Epithelial cell of proximal tubule (primary cell): ENCODE measurements at places on chromosomes 12 and 14.

DNA sequence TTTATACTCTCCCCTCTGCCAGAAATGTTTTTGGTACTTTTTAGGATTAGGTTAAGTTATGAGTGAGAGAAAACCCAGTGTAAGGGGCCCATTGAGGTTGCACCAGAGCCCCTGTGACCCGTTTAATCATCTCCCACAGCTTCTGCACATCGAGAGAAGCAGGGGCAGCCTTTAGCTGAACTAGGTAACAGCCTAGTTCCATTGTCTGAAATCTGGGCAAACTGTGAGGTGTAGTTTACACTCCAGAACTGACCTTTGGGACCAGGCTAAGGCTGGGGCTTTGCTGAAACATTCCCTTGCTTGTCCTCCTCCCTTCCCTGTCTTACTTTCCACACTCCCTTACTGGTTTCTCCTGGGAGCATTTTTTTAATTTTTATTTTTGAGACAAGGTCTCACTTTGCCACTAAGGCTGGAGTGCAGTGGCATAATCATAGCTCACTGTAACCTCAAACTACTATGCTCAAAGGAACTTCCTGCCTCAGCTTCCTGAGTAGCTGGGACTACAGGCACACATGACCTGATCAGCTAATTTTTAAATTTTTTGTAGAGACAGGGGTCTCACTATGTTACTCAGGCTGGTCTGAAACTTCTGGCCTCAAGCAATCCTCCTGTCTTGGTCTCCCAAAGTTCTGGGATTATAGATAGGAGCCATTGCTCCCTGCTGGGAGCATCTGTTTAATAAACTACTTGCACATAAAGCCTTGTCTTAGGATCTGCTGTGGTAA lies 25.9 kb upstream of the DHRS2 start:
- DNase-seq, result no peak

DNA sequence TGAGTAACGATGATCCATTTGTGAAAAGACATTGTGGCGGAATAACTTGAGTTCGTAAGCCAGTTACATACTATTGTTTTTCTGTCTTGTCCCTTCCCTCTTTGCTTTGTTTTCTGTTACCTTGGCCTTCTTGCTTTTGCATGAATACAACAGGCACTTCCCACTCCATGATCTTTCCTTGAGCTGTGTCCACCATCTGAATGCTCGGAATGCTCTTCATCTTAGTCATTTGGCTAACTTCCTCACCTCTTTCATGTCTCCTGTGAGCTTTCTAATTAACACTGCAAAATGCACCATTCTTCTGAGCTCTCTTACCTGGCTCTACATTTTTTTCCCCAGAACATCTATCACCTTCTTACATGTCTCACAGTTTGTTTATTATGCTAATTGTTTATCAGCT lies 10.0 kb downstream of the KNTC1 start:
- no peak for DNase-seq

GRCh38 chr14:64915797-64916196 lies 1.5 kb downstream of the CHURC1 start:
- DNase-seq, result no peak

DNA sequence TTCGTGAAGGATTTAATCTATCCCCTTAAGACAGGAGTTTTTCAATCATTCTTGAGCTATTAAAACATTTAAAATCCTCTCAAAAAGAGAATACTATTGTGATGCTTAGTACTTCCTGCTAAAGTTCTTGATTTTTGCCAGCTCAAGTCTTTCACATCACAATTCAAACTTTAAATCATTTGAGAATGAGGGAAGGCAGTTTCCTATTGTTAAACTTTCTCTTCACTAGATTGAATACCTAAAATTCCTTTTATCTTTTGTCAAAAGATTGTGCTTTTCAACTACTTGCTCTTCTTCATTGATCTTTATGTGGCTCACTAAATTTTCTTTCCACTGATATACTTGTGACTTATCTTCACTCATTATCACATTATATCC lies 44.1 kb downstream of the ABCD2 start:
- DNase-seq, result no peak

- no peak for DNase-seq
Observed at GRCh38 chr12:19140381-19141236, 11.1 kb downstream of the PLEKHA5 start.

DNA sequence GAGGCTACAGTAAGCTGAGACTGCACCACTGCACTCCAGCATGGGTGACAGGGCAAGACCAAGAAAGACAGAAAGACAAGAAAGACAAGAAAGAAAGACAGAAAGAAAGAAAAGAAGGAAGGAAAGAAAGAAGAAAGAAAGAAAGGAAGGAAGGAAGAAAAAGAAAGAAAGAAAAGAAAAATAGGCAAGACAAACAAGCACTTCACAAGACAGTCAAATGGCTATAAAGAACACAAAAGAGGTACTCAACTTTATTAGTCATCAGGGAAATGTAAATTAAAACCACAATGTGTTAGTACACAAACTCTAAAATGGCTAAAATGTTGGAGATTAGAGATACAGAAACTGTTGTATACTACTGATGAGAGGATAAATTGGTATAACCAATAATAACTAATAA lies 6.6 kb downstream of the ATXN3 start:
- no peak for DNase-seq

- no peak for DNase-seq
Observed at GRCh38 chr12:115137812-115138521, 454.0 kb upstream of the TBX3 start.

DNA sequence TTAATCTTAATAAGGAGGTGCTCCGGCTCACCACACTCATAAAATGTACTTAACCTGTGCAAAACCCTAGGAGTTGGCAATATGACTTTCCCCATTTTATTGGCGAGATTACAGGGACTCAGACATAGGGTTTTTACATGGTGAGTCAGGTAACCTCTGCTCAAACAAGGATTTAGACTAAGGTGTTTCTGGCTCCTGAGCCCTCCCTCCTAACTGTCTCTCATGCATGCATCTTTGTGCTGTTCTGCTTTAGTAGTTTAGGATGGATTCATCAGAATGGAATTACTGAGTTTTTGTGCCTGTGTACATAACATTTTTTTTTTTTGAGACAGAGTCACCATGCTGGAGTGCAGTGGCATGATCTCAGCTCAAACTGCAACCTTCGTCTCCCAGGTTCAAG lies 993.3 kb upstream of the TMEM132C start:
- DNase-seq, result no peak

- DNase-seq, result no peak
Observed at GRCh38 chr14:91342206-91342760, 75.3 kb downstream of the CCDC88C start.
